AG20443 (cell line): ENCODE measurements at places on chromosomes 16 and 17.
A peak's percentile ranks its signal among the peaks of the same experiment; 100 is the strongest.

DNA sequence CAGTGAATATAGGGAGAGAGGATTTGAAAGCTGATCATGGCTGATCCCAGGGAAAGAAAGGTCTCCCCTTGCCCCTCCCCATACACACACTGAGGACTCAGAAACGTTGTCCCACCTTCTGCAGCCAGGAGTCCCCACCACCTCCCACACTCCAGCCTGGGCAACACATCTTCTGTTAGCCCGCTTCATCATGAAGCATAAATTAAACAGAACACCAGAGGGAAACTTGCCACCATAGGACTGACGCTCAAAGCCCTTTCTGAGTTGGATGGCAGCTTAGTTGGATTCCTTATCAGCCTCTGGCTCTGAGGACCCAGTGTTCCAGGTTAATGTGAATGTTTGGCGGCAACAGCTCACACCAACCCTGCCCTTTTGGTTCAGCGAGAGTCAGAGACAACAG lies 33.9 kb downstream of the ARHGAP27 start:
- DNase-seq, result no peak

GRCh38 chr17:146983-147761 lies 9.8 kb downstream of the SCGB1C2 start:
- DNase-seq, result no peak

- no peak for DNase-seq
These were observed 155.6 kb downstream of the STX8 start for GRCh38 chr17:9419932-9420453.

DNA sequence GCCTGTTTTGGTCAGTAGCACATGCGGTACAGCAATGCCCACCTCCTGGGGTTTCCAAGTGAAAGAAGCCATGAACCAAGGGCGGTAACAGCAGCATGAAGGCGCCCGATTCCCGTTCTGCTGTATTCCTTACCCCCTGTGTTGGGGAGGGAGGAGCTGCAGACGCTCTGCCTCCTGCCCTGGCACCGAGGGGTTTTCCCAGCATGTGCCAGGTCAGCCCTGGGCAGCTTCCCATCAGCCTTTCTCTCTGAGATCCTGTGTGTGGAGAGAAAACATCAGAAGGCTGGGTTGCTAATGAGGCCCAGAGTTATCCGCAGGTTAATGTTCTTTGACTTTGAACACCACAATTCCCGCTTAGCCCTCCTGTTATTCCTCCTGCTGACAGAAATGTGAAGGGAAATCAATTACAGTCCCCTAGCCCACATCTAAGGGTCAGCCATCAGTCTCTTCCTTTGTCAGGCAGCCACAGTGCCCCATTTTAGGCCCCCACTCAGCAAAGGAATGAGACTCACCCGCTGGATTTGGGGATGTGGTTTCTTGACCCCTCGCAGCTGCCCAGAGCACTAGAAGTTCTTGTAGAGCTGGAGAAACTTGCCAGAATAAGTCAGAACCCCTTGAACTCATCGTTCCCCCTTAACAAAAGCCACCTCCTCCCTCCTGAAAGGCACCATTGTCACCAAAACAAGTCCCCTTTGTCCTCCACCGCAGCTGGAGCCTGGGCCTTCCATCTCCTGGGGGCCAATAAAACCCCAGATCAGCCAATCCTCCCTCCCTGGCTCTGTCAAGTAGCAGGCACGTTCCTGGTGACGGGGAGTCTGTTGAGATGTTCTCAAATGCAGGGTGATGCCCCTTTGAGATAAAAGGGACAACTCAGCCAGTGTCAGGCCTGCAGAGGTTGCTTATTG lies 168.5 kb downstream of the KATNIP start:
- DNase-seq, result no peak

GRCh38 chr17:72613396-72613795 lies 479.1 kb downstream of the SLC39A11 start:
- DNase-seq, result peak; percentile 61

DNA sequence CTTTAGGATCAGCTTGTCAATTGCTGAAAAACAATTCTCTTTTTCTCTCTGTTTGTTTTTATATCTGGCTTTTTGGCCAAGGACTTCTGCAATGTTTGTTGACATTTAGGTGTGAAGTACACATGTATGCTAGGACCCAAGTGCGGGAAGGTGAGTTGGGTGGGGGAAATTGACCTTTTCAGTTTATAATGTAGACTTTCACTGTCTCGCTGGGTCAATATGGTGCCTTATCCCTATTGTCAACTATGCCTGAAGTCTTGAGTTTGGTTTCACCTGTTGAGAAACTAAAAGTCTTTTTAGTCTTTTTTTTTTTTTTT lies 9.5 kb downstream of the WWP2 start:
- no peak for DNase-seq

DNA sequence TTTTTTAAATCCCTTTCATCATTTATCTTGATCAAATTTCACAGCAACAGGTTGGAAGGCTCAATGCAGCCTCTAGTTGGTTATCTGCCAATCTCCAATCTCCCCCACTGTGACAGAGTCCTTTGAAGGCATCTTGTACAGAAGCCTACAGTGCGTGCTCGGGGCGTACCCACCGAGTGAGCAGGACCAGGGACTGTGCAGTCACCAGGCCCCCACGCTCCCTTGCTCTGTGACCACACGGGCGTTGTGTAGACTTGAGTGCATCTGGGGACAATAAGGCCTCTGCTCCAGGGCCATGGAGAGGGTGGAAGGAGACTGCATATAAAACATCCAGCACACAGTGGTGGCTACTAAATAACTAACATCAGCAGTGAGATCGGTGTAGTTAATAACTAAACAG lies 63.4 kb downstream of the GTF3C1 start:
- no peak for DNase-seq
